ENCODE measurements at places on chromosomes 2 and 18. TPM values are rescaled to one million over a fixed set of nuclear protein-coding genes. Genes with fewer than 3 reads are reported as not detected.

RESP18 gene
- total RNA-seq = not detected

RGPD4 gene
- total RNA-seq = not detected

RAB6C gene
- not detected for total RNA-seq

SERPINB5 gene
- not detected for total RNA-seq

TFPI gene
- total RNA-seq = 23.5 TPM

NTSR2 gene
- not detected for total RNA-seq

FKBP1B gene
- 30.5 TPM for total RNA-seq

APOB gene
- 22.2 TPM for total RNA-seq

NAT8 gene
- not detected for total RNA-seq

NIF3L1 gene
- total RNA-seq = 27.5 TPM

GPR39 gene
- 4.0 TPM for total RNA-seq

LRATD1 gene
- total RNA-seq = 177 TPM

MAL gene
- total RNA-seq = not detected

SLC5A7 gene
- total RNA-seq = 1.8 TPM

GPR75 gene
- 3.9 TPM for total RNA-seq

DSC3 gene
- 1.2 TPM for total RNA-seq

CCDC74B gene
- total RNA-seq = 10.9 TPM

CROCC2 gene
- 0.36 TPM for total RNA-seq

ITPRIPL1 gene
- total RNA-seq = 6.1 TPM

DNA sequence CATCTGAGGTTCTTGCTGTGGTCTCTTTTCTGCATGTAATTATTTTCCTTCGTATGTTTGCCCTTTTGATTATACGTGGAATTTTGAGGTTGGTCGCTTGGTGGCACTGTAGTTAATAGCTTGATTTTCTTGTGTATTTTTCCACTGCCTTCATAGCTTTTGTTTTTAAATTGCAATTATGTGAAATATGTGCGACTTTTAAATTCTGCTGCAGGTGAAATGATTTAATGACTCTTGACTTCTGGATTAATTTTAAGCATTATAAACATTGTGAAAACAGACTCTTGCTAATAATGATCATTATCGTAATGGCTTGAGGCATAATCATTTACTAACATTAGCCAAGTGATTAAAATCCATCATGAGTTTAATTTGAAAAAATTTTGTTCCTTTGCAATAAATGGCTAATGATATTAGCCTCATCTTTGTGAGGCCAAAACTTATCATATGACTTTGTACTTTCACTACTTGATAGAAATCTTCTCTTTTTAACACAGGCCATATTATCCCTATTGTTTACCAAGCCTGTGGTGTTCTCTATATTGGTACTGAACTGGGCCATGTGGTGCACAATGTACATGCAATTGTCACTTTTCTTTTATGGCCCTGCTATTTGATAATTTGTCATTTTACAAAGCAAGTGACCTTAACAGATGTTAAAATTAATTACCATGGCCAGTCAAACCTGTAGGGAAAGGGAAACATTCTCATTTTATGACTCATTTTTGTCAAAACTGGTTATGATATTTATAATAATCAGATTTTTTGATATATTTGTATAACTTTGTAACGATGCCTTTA, 62.8 kb upstream of the NEUROD1 start:
- H3K27ac ChIP-seq = no peak overlapping the region
- H3K4me3 ChIP-seq = no peak overlapping the region
- H3K36me3 ChIP-seq = no peaks in the 10 kb centered on the region
- DNase-seq = no peak

- no peak overlapping the region for H3K4me3 ChIP-seq
- H3K27ac ChIP-seq = peak overlapping the region; percentile 29
- no peaks in the 10 kb centered on the region for H3K36me3 ChIP-seq
- H3K4me1 ChIP-seq = peaks cover 22% of the 10 kb centered on the region
- no peaks in the 10 kb centered on the region for H3K27me3 ChIP-seq
These were observed 32.0 kb upstream of the GALNT1 start for GRCh38 chr18:35549564-35549963.

GRCh38 chr2:189047171-189047888, 73.2 kb downstream of the COL3A1 start:
- peaks cover 7% of the 10 kb centered on the region for H3K27me3 ChIP-seq
- peaks cover 6% of the 10 kb centered on the region for H3K4me1 ChIP-seq
- no peak overlapping the region for H3K4me3 ChIP-seq
- no peak for DNase-seq

DNA sequence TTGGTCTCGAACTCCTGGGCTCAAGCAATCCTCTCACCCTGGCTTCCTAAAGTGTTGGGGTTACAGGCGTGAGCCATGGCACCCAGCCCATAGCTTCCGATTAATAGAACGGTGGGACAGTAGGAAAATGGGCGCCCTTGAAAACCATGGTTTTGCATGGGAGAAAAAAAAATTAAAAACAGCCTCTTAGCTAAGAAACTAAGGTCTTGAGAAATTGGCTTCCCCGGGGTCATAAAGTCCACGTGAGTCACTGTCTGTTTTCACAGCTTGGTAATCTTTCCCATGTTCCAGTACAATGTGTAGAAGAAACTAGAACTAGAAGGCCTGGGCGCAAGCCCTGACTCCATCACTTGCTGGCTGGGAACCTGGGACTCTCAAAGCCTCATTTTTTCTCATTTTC, 20.7 kb downstream of the B3GNT2 start:
- no peak overlapping the region for H3K4me3 ChIP-seq
- H3K27me3 ChIP-seq = no peaks in the 10 kb centered on the region
- H3K4me1 ChIP-seq = peaks cover 15% of the 10 kb centered on the region
- peaks cover 10% of the 10 kb centered on the region for H3K36me3 ChIP-seq
- no peak for DNase-seq

- H3K4me1 ChIP-seq = peaks cover 8% of the 10 kb centered on the region
- H3K27ac ChIP-seq = no peak overlapping the region
- DNase-seq = no peak
- H3K36me3 ChIP-seq = no peaks in the 10 kb centered on the region
These were observed 3.0 kb upstream of the CPS1 start for GRCh38 chr2:210553373-210553772.

DNA sequence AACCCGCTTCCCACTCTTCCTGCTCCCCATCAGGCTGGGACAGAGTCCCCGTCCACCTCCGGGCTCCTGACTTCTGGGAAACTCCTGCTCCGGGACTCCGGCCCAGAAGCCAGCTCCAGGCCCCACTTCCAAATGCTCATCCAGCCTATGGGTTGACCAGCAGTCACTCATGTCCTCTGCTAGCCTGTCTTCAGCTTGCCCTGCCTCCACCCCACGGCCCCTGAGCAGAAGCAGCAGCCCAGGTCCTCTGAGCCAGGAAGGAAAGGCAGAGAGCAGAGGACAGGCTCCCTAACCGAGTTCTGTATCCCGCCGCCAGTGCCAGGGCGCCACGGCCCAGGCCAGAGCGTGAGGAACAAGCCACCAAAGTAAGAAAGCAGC, 86.4 kb upstream of the ID2 start:
- H3K27me3 ChIP-seq = no peaks in the 10 kb centered on the region
- H3K4me1 ChIP-seq = peaks cover 7% of the 10 kb centered on the region
- no peaks in the 10 kb centered on the region for H3K36me3 ChIP-seq
- H3K27ac ChIP-seq = no peak overlapping the region
- DNase-seq = no peak

GRCh38 chr2:9440058-9440727, 16.7 kb downstream of the CPSF3 start:
- peaks cover 2% of the 10 kb centered on the region for H3K4me1 ChIP-seq
- no peak overlapping the region for H3K4me3 ChIP-seq
- H3K36me3 ChIP-seq = peaks cover 33% of the 10 kb centered on the region
- no peak for DNase-seq
- no peak overlapping the region for H3K27ac ChIP-seq

- H3K4me1 ChIP-seq = peaks cover 5% of the 10 kb centered on the region
- H3K36me3 ChIP-seq = peaks cover 2% of the 10 kb centered on the region
- no peak for DNase-seq
- H3K27ac ChIP-seq = no peak overlapping the region
- H3K27me3 ChIP-seq = no peaks in the 10 kb centered on the region
- no peak overlapping the region for H3K4me3 ChIP-seq
These were observed 5.8 kb downstream of the CAMKMT start for GRCh38 chr2:44367591-44367990.

DNA sequence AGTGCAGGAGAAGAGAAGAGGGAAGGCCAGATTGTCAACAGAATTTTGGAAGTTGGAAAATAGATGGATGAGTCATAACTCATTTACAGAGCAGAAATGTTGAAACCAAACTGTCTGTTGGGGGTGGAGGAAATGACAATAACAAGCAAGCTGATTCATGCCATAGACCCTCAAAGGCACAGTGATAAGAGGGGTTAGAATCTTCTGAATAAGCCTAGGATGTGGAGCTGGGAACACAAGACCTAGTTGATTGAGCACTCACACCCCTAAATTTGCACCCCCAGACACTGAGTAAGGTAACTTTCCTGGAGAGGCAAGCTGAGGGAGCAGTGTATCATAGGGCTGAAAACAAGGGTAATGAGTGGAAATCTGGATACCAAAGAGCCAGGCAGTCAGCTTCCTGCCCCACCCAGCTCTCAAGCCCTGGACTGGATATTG, 141.4 kb downstream of the SCG2 start:
- no peaks in the 10 kb centered on the region for H3K27me3 ChIP-seq
- H3K4me1 ChIP-seq = peaks cover 5% of the 10 kb centered on the region
- H3K4me3 ChIP-seq = no peak overlapping the region
- no peaks in the 10 kb centered on the region for H3K36me3 ChIP-seq
- DNase-seq = no peak

DNA sequence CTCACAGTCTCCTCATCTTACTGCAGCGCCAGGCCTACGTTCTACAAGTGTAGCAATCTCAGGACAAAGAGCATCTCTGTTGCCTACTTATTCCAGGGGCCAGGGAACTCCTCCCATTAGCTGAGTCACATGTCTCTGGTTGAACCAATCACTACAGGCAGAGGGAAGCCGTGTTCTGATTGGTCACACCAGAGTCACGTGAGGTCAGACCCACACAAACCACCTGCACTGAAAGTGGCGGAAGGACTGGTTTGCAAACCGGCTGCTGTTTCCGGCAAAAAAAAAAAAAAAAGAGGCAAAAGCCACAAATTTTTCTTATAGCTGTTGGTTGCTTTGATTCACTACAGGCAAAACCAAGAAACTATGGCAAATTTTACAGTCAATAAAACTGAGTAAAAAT, 21.9 kb upstream of the USP14 start:
- no peaks in the 10 kb centered on the region for H3K27me3 ChIP-seq
- H3K4me1 ChIP-seq = no peaks in the 10 kb centered on the region
- H3K27ac ChIP-seq = no peak overlapping the region
- H3K36me3 ChIP-seq = no peaks in the 10 kb centered on the region
- no peak overlapping the region for H3K4me3 ChIP-seq

- no peak overlapping the region for H3K27ac ChIP-seq
- H3K36me3 ChIP-seq = no peaks in the 10 kb centered on the region
- H3K4me3 ChIP-seq = no peak overlapping the region
These were observed 1.7 kb upstream of the ICOS start for GRCh38 chr2:203934711-203935438.

DNA sequence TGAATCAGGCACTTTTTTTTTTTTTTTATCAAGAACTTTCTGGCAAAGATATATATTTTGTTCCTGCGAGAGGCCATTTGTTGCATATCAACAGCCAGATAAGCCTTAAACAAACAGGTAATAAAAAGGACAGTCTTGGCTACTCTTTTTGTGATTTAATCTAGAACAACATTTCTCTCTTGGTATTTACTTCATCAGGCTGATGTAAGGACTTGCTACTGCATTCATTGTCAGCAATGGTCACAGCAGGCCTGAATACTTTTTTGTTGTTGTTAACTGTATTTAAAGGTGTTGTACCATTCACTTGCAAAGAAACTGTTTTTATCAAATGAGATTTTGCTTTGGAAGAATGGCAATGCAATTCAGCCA, 683.8 kb downstream of the IRS1 start:
- no peaks in the 10 kb centered on the region for H3K27me3 ChIP-seq
- H3K36me3 ChIP-seq = no peaks in the 10 kb centered on the region
- H3K4me3 ChIP-seq = no peak overlapping the region
- no peak overlapping the region for H3K27ac ChIP-seq
- H3K4me1 ChIP-seq = peaks cover 21% of the 10 kb centered on the region
- no peak for DNase-seq

- peak; percentile 57 for DNase-seq
- H3K27me3 ChIP-seq = peaks cover 84% of the 10 kb centered on the region
These were observed 1.2 kb upstream of the EMX1 start for GRCh38 chr2:72915907-72916742.

GRCh38 chr18:45137087-45137419, 456.4 kb downstream of the SETBP1 start:
- DNase-seq = no peak
- H3K4me3 ChIP-seq = no peak overlapping the region
- peaks cover 4% of the 10 kb centered on the region for H3K27me3 ChIP-seq

- no peaks in the 10 kb centered on the region for H3K4me1 ChIP-seq
- H3K36me3 ChIP-seq = no peaks in the 10 kb centered on the region
- H3K27ac ChIP-seq = no peak overlapping the region
- no peaks in the 10 kb centered on the region for H3K27me3 ChIP-seq
- DNase-seq = no peak
- no peak overlapping the region for H3K4me3 ChIP-seq
These were observed 70.5 kb downstream of the KCNG2 start for GRCh38 chr18:79868168-79868784.

- H3K27ac ChIP-seq = no peak overlapping the region
- no peak overlapping the region for H3K4me3 ChIP-seq
- no peaks in the 10 kb centered on the region for H3K36me3 ChIP-seq
- peaks cover 6% of the 10 kb centered on the region for H3K4me1 ChIP-seq
- no peak for DNase-seq
These were observed 3.7 kb downstream of the NPPC start for GRCh38 chr2:231922311-231923009.

- peaks cover 8% of the 10 kb centered on the region for H3K27me3 ChIP-seq
- H3K27ac ChIP-seq = no peak within 1 kb of the TSS
- no peaks in the 10 kb centered on the region for H3K36me3 ChIP-seq
These were observed at the start of gene MC4R for GRCh38 chr18:60372596-60372995. TSS of gene MC4R (minus strand) at chr18:60372775. CDS start at chr18:60372349, 426 bp downstream.

GRCh38 chr2:113218283-113219091, 44.7 kb downstream of the PSD4 start:
- no peak for DNase-seq
- peaks cover 11% of the 10 kb centered on the region for H3K4me1 ChIP-seq

GRCh38 chr2:34991508-34992274, 1363.9 kb upstream of the CRIM1 start:
- H3K4me1 ChIP-seq = no peaks in the 10 kb centered on the region
- no peaks in the 10 kb centered on the region for H3K36me3 ChIP-seq
- H3K4me3 ChIP-seq = no peak overlapping the region
- no peak overlapping the region for H3K27ac ChIP-seq
- no peaks in the 10 kb centered on the region for H3K27me3 ChIP-seq
- no peak for DNase-seq

GRCh38 chr18:10013621-10014543, 100.1 kb downstream of the VAPA start:
- H3K27me3 ChIP-seq = peaks cover 8% of the 10 kb centered on the region
- no peak overlapping the region for H3K27ac ChIP-seq
- no peak for DNase-seq
- peaks cover 8% of the 10 kb centered on the region for H3K4me1 ChIP-seq
- no peaks in the 10 kb centered on the region for H3K36me3 ChIP-seq

- H3K27me3 ChIP-seq = no peaks in the 10 kb centered on the region
- no peak for DNase-seq
- no peaks in the 10 kb centered on the region for H3K36me3 ChIP-seq
- H3K4me1 ChIP-seq = no peaks in the 10 kb centered on the region
- no peak overlapping the region for H3K27ac ChIP-seq
These were observed 102.6 kb upstream of the ITGA4 start for GRCh38 chr2:181354626-181355025.

- peaks cover 3% of the 10 kb centered on the region for H3K27me3 ChIP-seq
- DNase-seq = no peak
- H3K27ac ChIP-seq = no peak overlapping the region
- peaks cover 15% of the 10 kb centered on the region for H3K4me1 ChIP-seq
- H3K36me3 ChIP-seq = peaks cover 1% of the 10 kb centered on the region
- H3K4me3 ChIP-seq = no peak overlapping the region
These were observed 64.3 kb downstream of the MTHFD2 start for GRCh38 chr2:74262681-74263080.
